ENCODE measurements at places on chromosomes 4 and X.

DNA sequence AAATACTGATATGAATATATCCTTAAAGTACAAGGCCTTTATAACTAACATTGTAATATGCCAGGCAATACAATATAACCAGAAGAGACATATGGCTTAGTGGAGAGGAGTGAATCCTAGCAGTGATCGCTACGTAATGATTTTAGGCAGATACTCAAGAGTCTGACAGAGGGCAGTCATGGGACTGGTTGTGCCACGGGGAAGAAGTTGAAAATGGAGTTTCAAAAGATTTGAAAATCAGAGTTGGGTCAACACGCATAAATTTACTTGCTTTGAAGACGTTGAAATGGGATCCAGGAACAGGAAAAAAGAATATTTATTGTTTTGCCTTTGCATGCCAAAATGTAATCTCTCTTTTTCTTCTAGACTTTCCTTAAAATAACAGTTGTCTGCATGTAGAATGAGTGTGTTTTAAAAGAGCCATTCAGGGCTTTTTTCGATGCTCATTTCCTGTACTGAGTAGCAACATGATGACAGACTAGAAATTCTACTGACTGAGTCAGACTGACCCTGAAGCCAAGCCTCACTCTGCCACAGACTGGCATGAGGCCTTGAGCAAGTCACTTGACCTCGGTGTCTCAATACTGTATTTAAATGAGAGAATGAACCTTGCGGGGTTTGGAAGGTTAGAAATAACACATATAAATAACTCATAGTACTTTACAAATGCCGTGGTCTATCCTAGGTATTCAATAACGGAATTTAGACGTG lies 8.1 kb upstream of the SMS start:
- peak; percentile 53 for DNase-seq

GRCh38 chr4:182600093-182600492 lies 317.1 kb downstream of the DCTD start:
- DNase-seq, result no peak

DNA sequence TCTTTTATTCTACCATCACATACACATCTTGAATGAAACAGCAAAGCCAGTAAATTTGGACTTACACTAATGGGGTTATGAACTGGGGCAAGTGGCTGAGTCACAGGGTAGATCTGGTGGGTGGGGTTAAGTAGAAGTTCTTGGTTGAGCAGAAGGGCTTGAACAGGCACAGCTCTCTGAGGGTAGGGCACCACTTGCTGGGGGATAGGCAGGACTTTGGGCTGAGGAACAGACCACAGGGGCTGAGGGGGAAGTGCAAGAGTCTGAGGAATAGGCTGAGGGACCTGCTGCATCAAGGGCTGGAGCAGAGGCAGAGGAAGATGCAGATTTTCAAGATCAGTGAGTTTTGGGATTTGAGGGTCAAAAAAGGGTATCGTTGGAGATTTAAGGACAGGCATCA lies 8.3 kb downstream of the CSN2 start:
- no peak for DNase-seq

- DNase-seq, result no peak
Measured at GRCh38 chr4:3869661-3870566, 103.7 kb downstream of the ADRA2C start.

- DNase-seq, result no peak
Measured at GRCh38 chrX:133402042-133402453, 13.2 kb downstream of the GPC4 start.

GRCh38 chr4:94722748-94723147 lies 35.0 kb upstream of the BMPR1B start:
- DNase-seq, result no peak

- DNase-seq, result no peak
Measured at GRCh38 chrX:72115380-72115779, 16.3 kb downstream of the RTL5 start.

DNA sequence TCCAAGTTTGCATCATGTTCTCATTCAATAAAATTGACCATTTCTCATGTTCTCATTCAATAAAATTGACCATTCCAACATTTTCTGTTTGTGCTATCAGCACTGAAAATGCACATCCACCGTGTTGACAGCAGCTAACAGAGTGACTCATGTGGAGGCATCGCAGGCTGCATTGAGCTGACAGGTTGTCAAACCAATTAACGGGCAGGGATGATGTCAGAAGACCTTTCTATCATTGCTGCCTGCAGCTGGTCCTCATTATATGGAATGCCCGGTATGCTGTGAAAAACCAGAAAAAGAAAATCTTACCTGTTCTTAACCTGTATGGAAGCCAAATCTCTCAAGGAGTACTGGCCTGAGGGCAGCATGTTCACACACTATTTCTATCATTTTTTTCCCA lies 202.0 kb downstream of the SMIM20 start:
- DNase-seq, result no peak

GRCh38 chr4:1325681-1326635 lies 21.1 kb upstream of the UVSSA start:
- no peak for DNase-seq

DNA sequence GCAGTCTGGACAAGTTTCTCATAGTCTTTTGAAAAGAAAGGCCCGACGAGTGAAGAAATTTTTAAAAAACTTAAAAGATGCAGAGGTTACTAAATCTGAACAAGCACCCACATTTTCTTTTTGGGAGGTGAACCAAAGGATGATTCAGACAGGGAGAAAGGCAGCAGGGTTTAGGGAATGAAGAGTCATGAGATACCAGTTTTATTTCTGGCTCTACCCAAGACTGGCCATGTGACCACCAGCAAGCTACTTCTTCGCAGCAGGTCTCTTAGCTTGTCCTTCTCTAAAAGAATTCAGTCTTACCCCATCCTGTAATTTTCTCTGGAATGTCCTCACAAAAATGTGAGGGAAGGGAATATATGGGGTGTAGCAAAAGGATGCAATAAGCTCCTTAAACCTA lies 37.6 kb downstream of the AMOT start:
- DNase-seq, result no peak

GRCh38 chrX:110359273-110359672 lies 625 bp downstream of the RTL9 start:
- DNase-seq, result no peak

- no peak for DNase-seq
Measured at GRCh38 chr4:88230461-88230891, 53.9 kb downstream of the PPM1K start.

DNA sequence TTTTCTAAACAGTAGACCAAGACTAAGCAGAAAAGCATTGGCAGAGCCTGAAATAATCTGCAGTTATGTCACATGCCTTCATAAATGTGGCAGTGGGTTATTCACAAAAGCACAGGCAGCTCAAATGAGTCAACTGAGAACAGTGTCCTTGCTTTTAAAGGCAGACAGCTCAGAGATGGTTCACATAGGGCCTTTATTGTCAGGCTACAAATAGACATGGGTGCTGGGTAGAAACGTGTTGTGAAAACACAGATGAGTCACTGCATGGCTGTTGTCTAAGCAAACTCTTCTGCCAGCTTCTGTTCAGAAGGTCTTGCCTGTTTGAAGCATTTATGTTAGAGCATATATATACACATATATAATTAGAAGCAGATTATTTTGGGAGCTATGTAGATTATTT lies 118.0 kb downstream of the SLC4A4 start:
- DNase-seq, result no peak

DNA sequence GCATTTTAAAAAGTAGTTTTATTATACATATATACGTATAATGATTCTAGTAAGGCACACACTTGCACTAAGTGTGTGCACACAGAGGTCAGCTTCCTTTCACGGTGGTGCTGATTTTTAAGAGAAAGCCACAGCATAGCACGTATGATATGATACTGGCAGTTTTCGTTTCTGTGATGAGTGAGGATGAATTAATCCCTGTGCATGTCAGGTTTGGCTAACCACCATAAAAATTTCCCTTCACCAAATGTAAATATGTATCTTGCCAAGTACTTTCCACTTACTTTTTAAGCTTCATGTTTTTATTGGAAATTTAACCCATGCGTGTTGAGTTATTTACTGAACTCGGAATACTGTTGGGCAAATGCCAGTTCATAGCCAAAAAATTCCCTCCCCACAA lies 84.6 kb downstream of the SYNPO2 start:
- DNase-seq, result peak; percentile 22

- no peak for DNase-seq
Measured at GRCh38 chr4:55742655-55743202, 76.9 kb upstream of the EXOC1L start.

GRCh38 chrX:17820100-17820499 lies 41.0 kb downstream of the RAI2 start:
- DNase-seq, result no peak

- no peak for DNase-seq
Measured at GRCh38 chr4:55884851-55885219, 31.4 kb downstream of the EXOC1 start.

DNA sequence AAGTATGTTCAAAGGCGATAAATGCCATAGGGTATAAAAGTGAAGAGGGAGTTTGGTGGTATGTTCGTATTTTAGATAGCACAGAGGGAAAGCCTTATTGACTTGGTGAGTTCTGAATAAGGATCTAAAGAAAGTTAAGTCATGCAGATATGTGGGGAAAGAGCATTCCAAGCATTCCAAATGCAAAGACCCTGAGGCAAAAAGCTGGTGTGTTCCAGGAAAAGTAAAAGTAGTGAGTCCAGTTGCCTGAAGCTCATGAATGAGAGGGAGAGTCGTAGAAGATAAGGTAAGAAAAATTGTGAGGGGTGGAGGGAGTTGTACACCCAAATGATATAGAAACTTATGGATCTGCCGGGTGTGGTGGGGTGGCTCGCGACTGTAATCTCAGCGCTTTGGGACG lies 426.7 kb downstream of the RPA4 start:
- no peak for DNase-seq

GRCh38 chrX:18949291-18949943 lies 34.5 kb downstream of the PHKA2 start:
- DNase-seq, result no peak

DNA sequence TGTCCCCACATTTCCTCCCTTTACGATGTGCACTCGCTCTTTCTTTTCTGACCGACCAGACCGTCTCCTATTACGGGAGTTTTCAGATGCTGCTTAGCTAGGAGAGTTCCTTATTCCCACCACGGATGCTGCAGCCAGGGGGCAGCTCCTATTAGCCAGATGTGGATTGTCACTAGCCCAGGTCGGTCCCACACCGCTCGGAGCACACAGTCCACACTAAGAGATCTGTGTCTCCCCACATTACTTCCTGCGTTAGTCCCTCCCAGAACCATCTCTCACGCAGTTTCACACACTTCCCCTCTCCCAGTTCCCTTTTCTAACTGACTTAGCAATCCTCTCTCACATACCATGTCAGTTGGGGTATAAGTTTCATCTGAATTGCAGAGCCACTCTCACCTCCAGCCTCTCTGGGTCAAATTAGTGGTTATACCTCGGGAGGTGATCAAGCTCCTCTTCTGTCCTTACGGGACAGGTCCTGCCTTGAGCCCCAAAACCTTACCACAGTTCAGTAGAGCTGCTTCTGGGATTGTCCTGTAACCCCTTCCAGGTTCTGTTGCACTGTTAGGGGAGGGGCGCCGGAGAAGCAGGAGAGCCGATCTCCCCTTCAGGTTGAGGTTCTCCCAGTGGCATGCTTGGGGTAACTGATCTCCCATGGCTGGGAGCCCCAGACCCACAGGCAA lies 28.2 kb downstream of the SULT1E1 start:
- DNase-seq, result peak; percentile 74

DNA sequence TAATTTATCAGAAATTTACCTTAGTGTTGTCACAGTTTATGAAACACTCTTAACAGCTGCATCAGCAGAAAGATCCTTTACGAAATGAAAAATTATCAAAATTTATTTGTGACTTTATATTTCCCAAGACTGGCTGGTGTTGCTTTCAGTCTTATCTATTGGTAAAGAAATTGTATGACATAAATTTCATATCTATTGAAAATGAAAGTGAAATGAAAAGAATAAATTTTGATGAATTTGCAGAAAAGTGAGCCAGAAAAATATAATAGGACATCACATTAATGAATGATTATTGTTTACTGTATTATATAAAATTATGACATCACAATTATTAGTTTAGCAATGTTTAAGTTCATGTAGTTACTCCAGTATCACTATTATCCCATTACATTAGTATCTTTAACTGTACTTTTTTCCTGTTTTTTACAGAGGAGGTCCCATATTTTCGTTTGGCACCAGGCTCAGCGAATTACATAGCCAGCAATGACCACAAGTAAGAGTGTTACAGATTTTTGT lies 13.2 kb upstream of the TMEM165 start:
- no peak for DNase-seq

GRCh38 chr4:40165916-40166315 lies 30.9 kb upstream of the RHOH start:
- DNase-seq, result no peak

- no peak for DNase-seq
Measured at GRCh38 chr4:138448169-138448568, 206.0 kb upstream of the SLC7A11 start.

DNA sequence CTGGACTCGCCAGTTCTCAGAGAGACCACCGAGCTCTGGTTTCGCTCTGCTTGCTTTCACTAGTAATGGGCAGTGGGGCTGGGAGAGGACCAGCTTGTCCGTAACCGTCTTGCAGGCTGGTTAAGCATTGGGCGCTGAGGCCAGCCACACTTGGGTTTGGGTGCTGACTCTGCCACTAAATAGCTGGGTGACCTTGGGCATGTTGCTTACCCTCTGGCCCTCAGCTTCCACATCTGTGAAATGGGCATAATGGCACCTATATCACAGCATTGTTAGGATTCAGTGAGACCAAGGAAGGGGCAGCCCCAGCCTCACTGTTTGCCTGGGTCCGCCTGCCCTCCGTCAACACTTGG lies 43.5 kb downstream of the EVC start:
- no peak for DNase-seq

DNA sequence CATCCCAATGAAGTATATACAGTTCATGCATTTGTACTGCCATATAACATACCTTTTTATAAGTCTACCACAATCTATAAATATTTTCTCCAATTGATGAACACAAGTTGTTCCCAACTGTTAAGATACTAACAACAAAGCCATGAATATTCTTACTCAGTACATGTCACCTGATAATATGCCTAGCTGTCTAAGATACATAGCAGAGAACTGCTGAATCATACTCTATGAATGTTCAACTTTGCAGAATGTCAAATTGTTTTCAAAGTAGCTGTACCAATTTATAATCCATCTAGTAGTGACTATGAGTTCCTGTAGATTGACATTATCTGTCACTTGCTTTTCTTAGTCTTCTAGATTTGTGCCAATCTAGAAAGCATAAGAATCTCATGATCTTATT lies 84.9 kb downstream of the RAB28 start:
- no peak for DNase-seq

DNA sequence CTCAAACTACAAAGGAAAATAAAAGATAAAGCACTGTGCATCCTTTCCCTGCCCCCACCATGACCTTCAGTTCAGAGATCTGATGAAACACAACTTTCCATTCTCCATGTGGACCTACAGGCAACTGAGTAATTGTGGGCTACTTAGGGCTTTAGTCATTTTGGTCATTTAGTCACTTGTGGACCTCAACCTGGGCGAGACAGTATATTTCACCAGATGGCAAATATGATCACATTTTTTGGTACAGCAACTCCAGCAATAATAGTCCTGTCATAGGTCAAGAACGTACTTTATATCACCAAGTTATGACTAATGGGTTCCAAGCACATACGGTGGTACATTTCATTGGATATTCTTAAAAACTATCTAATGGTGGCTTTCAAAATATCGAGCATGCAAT lies 141.2 kb downstream of the PDGFC start:
- DNase-seq, result no peak

- DNase-seq, result no peak
Measured at GRCh38 chrX:133983974-133984845, 1.2 kb downstream of the GPC3 start.

- no peak for DNase-seq
Measured at GRCh38 chr4:143700046-143700415, 444 bp downstream of the FREM3 start.

GRCh38 chr4:145155268-145155870 lies 25.0 kb downstream of the OTUD4 start:
- DNase-seq, result no peak
